Activated T-cell treated with anti-CD3 and anti-CD28 coated beads, Interleukin-2, amount 50 U/mL, for 48 hours (primary cell): ENCODE measurements at places on chromosomes 1 and 21.

DNA sequence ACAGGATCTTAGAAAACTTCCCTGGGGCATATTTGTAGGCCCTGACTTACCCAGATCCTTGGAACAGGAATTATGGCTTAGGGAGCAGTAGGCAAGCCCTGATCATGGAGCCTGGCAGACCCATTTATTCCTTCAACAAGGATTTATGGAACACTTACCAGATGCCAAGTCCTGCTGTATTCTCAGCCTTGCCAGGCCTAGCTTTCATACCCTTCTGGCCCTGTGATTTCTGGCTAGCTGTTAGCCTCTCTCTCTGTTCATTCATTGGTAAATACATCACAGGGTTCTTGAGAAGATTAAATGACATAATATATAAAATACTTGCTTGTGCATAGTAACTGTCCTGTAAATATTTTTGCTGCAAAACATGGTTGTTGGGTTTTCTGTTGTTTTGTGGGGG lies 32.4 kb upstream of the SRP9 start:
- no peak for DNase-seq

DNA sequence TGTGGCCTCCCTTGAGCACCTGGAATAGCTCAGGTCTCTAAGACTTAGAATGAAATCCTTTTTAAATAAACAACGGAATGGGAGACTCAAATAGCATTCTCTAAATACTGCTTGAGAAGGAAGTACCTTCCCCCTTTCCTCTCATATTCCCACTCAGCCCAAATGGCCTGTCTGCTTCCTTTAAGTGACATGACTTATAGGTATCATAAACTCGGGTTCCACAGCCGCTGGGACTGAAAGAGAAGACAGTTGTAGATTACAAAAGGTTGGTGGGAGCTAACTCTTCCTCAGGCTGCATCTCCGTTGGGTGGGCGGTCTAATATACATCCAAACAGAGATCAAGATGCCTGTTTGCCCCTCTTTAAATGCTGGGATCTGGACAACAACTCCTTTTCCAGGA lies 1.2 kb upstream of the HMCN1 start:
- DNase-seq = no peak

GRCh38 chr1:196063294-196063693 lies 544.9 kb downstream of the KCNT2 start:
- no peak for DNase-seq

DNA sequence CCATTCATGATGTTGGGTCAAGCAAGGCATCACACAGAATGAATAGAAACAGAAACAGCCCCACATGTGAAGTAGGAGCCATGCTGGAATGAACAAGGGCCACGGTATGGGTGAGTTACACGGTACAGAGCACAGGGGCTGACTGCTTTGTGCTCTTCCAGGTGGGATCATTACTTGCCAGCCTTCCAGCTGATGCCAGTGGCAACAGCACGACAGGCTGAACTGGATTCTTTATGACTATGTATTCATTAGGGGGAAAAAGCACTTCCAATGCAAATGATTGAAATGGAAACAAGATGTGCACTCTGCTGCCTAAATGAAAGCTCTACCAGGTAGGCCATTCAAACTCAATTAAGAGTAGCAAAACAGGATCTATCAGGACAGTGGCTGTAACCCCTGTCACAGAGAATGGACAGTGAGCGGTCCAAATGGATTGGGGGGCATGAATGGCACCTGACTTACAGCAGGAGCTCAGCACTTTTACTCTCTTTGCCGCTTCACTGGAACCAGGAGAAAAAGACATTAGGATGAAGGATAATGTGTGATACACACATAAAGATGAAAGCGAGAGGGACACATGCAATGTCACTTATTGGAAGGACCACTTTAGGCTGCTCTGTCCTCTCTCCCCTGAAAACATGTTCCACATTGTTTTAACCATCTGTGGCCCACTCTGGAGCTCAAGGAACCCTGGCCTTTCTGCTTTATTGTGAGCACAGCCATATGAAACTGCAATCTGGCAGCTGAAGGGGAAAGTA lies 23.4 kb upstream of the IRF2BP2 start:
- DNase-seq = no peak

- DNase-seq = no peak
Observed at GRCh38 chr1:175591083-175591743, 152.2 kb downstream of the TNR start.

GRCh38 chr1:246750752-246751151 lies 26.5 kb downstream of the SCCPDH start:
- DNase-seq = no peak

DNA sequence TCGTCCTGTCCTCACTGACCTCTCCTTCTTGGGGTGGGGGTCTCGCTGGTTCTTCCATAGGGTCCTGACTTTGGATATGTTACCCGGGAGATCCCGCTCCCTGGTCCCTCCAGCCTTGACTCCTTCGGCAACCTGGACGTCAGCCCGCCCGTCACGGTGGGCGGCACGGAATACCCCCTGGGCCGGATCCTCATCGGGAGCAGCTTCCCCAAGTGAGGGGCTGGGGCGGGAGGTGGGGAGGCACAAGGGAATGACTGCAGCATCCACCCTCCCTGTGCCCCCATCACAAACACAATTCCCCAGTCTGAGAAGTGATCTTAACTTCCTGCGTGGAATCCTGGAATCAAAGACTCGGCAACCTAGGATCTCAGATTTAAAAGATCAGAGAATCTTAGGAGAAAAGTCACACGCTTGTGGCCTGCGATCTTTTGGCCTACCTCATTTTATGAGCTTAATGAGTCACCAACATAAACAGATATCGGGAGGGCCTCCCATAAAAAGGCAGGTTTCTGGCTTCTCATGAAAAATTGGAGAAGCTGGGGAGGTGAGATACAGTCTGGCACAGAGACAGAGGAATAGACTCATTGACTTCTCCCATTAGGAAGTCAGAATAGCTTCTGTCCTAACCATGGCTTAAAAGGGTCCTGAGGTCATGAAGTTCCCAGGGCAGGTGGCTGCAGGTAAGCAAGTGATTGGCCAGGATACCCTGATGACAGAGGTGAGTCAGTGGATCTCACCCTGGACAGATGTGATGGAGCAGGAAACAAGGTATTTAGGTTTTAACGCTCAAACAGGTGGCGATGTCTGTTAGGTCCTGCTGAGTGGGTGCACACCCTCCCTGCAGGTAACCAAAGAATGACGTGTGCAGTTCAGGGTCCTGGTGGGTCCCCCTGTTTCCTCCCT lies 15.9 kb upstream of the PADI3 start:
- DNase-seq = no peak

DNA sequence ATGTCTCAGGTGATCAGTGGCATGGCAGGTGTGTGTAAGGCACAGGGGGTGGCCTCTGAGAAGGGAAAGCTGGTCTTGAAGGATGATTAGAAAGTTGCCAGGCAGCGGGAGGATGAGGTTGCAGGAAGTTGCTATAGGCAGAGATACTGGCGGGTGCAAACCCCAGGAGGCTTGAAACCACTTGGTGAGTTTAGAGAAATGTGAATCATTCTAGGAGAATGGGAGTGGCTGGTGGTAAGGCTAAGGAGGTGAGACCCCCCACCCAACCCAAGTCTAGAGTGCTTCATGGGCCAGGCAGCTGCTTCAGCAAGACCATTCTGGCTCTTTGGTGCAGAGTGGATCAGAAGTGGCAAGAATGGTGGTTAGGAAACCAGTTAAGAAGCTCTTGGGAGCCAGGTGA lies 9.0 kb downstream of the SH2D2A start:
- peak; percentile 56 for DNase-seq

- no peak for DNase-seq
Observed at GRCh38 chr1:64680599-64680998, 64.3 kb upstream of the RAVER2 start.

- DNase-seq = no peak
Observed at GRCh38 chr1:190262538-190262937, 215.1 kb downstream of the BRINP3 start.

DNA sequence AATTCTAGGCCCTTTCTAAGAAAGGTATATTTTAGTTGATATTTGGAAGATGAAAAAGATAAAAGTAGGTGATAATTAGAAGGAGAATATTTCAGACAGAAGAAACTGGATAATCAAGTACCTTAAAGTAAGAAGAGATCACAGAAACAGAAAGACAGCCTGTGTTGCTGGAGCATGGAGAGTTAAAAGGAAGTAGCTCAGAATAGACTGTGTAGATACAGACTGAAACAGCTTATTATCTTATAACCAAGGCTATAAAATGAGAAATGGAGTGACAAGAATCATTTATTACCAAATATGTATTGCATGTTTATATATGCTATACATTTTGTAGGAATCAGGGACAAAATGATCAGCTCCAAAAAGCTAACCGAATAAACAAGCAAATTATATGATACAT lies 1120.3 kb downstream of the BRINP3 start:
- DNase-seq = no peak

GRCh38 chr21:36135391-36136102 lies 668 bp downstream of the CBR3 start:
- peak; percentile 72 for DNase-seq

GRCh38 chr1:5342830-5343229 lies 649.4 kb downstream of the NPHP4 start:
- DNase-seq = no peak

GRCh38 chr21:46151989-46152926 lies 3.1 kb downstream of the FTCD start:
- DNase-seq = peak; percentile 8

DNA sequence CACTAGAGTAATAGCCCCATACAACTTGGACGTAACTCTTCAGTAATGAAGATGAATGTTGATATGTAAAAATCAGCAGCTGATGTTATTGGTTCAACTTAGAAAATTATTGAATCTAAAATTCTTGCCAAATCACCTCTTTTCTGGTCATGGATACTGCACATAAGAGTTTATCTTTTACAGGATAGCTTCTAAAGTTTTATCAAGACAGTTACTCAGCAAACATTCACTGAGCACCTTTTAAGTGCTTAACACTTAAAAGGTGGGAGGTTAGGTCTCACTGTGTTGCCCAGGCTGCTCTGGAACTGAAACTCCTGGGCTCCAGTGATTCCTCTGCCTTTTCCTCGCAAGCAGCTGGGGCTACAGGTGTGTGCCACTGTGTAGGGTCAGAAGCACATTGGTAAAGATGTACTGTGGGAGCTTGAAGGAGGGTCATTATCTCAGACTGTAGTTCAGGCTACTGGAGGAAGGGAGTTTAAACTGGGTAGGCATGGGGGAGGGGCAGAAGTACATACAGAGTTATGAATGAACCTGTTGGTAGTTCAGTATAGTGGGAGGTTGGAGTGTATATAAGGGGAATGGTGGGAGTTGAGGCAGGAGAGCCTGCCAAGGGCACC lies 2.0 kb downstream of the MPZL1 start:
- DNase-seq = no peak

- no peak for DNase-seq
Observed at GRCh38 chr1:219066631-219067349, 106.9 kb upstream of the LYPLAL1 start.

- DNase-seq = no peak
Observed at GRCh38 chr1:186768906-186769305, 59.8 kb upstream of the PLA2G4A start.

GRCh38 chr1:177270863-177271262 lies 100.1 kb downstream of the BRINP2 start:
- DNase-seq = no peak

GRCh38 chr1:47919113-47919833 lies 77.9 kb downstream of the TRABD2B start:
- no peak for DNase-seq

GRCh38 chr1:166390366-166391033 lies 223.7 kb upstream of the FAM78B start:
- no peak for DNase-seq

- DNase-seq = no peak
Observed at GRCh38 chr21:38243732-38244406, 12.9 kb upstream of the KCNJ15 start.

DNA sequence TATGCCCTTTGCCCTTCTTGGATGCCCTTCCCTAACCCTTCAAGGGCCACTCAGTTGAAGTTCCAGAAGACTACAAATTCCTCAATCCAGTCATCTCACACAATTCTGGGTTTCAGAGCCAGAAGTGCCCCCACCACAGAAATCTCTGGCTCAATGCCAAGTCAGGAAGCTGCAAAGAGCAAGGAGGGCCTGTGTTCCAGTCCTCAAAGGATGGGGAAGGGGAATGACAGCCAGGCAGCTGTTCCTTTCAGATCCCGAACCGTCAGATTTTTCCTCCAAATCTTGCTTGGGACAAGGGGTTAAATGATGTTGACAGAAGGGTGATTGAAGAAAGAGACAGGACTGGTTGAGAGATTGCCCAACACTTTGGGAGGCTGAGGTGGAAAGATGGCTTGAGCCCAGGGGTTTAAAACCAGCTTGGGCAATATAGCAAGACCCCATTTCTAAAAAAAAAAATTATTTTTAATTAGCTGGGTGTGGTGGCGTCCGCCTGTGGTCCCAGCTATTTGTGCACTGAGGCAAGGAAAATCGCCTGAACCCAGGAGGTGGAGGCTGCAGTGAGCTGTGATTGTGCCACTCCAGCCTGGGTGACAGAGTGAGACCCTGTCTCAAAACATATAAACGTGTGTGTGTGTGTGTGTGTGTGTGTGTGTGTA lies 716 bp upstream of the HPDL start:
- DNase-seq = no peak

DNA sequence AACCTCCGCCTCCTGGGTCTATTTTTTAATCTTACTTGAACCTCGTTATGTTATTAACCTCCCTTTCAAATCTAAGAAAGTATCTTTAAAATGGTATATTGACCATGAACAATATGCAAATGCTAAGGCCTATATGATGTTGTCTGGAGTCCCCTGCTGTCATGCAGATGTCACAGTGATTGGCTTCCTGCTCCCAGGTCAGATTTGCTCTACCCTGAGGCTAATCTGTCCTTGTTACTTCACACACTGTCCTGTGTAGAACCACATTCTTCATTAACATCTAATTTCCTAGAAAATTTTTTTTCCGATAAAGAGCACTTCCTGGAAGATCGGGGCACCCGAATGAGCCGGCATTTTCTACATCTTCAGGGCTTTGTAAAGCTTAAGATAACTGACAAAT lies 306.6 kb downstream of the MRPL39 start:
- DNase-seq = no peak

DNA sequence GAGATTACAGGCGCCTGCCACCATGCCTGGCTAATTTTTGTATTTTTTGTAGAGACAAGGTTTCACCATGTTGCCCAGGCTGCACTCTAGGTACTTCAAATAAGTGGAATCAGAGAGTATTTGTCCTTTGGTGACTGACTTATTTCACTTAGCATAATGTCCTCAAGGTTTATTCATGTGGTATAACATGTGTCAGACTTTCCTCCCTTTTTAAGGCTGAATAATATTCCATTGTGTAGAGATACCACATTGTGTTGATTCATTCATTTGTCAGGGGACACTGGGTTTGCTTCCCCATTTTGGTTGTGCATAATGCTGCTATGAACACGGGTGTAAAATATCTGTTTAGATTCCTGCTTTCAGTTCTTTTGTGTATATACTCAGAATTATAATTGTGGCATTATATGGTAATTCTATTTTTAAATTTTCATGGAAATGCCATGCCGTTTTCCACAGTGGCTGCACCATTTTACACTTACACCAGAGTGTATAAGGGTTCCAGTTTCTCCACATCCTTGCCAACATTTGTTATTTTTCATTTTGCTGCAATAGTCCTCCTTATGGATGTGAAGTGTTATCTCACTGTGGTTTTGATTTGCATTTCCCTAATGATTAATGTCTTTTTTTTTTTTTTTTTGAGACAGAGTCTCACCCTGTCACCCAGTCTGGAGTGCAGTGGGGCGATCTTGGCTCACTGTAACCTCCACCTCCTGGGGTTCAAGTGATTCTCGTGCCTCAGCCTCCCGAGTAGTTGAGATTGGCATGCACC lies 35.1 kb downstream of the IL6R start:
- DNase-seq = no peak
